ENCODE measurements at places on chromosomes 7 and 10.
A peak's percentile ranks its signal among the peaks of the same experiment; 100 is the strongest.

DNA sequence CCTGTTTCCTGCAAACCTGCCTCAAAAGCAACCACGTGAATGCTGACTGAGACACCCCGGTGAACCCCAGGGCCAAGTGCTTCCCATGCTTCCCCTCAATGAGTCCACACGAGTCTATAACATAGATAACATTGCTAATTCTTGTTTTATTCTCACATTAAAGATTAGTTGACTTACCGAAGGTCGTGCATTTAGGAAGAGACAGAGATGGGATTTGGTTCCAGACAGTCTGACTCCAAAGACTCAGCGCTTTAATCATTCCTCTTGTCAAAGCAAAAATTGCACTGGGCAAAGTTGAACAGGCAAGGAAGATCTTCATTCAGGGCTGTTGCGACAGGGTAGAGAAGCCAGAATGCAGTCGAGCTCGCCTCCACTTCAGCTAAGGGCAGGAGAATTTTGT lies 435.6 kb upstream of the C7orf33 start:
- no peak for DNase-seq

GRCh38 chr10:103911021-103911459 lies 6.9 kb downstream of the STN1 start:
- DNase-seq, result peak; percentile 18

DNA sequence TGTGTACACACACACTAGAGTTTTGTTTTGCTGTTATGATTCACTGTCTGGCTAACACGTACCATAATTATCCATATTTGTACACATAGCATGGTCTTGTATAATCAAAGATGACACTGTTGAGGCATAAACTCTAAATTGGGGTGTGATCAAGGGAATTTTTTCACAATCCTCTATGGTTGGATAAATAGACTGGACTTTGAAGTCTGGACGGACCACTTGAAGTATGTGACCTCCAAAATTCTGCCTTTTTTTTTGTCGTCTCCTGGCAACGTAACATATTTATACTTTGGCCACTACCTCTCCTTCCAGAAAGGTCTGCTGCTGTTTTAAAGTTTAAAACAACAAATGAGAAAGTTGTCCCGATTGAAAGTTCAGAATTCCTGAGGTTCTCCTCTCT lies 193.4 kb downstream of the CACNB2 start:
- no peak for DNase-seq

DNA sequence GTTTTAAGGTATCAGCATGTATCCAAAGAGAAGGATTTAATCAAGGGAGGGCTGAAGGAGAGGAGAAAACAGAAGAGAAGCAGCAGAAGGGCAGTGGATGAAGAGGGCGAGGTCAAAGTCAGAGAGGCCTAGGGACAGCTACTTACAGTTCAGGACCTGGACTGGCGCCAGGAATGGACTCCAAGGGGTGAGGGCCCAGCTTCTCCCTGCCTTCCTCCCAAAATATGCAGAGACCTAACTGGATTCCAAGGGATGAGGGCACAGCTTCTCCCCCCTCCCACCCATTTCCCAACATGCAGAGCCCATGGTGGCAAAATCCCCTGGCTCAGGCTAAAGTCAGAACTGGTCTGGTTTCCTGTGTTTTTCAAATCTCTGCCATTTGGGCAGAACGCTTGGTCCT lies 3.4 kb upstream of the TCF7L2 start:
- DNase-seq, result no peak

DNA sequence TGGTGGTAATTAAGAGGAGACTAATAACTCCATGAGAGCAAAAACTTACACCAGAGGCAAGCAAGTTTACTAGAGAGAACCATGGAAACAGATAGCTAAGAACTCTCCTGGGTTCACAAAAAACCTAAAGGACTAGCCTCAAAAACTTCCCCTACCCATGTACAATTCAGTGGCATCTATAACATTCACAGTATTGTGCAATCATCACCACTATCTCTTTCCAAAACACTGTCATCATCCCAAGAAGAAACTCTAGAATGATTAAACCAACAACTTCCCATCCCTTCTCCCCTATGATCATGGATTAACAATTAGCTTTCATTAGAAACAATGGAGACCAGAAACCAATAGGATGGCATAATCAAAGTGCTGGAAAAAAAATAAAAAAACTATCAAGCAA lies 1038.3 kb downstream of the LRMDA start:
- DNase-seq, result no peak

DNA sequence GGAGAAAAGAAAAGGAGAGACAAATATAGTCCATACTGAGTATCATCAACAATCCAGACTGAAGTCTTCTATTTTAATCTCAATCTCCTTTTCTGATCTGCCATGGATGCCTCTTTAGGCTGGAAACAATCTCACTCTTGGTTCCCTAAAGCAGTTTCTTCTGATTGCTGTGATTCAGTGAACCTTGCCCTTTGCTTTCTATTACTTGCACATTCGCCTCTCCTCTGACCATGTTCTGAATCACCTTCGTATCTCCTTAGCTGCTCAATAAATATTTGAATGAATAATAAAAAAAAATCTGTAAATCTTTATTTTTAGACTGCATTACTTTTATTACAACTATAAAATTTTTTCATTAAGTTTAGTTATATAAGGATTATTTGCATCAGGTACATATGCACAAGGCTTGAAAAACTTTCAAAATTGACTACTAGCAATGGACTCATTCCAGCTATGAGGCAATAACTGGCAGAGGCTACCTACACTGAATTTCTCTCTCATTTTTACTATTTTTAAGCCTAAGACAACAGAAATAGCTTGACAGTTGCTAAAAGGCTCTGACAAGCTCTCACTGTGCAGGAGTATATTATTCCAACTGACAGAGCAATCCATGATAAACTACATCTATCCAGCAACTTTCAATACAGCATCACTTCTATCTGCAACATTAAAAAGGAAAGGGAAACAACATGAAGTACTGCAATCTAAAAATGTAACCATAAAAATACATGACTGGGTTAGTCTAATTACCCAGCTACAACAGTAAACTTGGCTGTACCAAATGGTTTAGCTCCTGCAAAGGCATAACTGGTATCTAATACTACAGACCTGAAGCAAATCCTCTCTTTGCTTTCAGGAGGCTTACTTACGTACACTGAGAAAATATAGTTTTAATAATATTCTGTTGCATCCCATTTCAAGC lies 25.6 kb downstream of the TM9SF3 start:
- DNase-seq, result no peak

DNA sequence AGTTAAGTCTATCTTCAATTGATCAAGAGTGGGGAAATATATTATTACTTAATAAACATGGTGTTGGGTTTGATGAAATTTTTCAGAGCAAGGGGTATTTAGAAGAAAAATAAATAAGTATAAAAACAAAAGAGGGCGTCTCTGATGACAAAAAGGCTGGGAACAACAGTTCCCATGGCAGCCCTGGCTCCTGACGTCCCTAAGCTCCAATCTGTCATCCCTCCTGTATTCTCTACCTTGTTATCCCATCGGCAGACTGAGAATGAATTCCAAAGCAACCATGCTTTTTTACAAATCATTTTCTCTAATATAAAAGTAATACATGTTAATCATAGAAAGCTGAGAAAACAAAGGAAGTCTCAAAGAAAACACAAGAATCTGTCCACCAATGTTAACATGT lies 55.5 kb downstream of the SORBS1 start:
- DNase-seq, result no peak
